ENCODE measurements at places on chromosomes 5 and 9.

GRCh38 chr5:109645707-109646192 is 44.0 kb upstream of the MAN2A1 start:
- DNase-seq = no peak

- no peak for DNase-seq
Measured at GRCh38 chr9:114092336-114092735, 6.8 kb downstream of the KIF12 start.

DNA sequence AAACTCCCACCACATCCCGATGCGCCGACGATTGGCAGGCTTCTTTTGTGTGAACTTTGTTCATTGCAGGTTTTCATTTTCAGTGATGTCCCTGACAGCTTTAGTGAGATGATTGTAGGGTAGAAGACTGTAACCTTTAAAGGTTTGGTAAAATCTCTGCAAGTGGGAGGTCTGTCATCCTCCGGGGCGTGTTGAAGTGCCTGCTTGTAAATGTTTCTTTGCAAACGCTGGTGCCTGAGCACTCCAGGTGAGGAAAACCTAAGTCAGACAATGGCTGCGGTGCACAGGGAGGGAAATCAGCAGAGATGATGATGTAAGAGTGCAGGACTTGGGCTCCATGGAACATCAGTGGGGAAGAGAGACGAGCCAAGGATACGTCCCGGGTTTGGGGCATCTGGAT is 228.1 kb downstream of the DRD1 start:
- DNase-seq = no peak

GRCh38 chr9:72579190-72579589 is 57.8 kb downstream of the TMC1 start:
- no peak for DNase-seq

GRCh38 chr5:163379298-163380155 is 57.9 kb upstream of the CCNG1 start:
- no peak for DNase-seq

GRCh38 chr5:137751869-137752491 is 2.2 kb downstream of the HNRNPA0 start:
- no peak for DNase-seq

DNA sequence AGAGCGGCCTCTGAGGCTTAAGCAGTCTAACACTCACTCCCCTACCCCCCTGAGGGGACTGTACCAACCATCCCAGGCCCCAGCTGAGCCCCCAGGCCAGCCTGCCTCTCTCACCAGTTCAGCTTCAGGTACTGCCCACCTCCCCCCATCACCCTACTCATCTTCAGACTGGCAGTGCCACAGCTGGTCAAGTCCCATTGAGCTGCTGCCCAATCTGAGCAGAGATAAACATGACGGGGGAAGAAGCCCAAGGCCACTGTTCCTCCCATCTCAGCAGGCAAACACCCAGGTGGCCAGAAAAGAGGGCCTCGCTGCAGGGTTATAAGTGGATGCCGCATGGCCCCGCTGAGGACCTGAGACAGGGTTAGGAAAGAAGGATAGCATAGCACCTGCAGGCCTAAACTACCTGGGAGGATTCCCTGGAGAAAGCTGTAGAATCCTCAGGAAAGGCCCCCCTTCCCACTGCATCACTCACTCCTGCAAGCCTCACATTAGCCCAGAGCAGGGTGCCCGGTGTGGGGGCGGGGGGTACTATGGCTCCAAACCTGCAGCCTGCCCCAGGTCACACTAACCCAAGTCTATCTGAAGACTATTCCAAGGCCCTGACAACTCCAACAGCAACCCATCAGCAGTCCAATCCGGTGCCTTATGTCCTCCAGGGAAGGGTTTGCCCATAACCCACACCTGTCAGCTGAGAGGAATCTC is 3.6 kb downstream of the B4GALT1 start:
- no peak for DNase-seq

DNA sequence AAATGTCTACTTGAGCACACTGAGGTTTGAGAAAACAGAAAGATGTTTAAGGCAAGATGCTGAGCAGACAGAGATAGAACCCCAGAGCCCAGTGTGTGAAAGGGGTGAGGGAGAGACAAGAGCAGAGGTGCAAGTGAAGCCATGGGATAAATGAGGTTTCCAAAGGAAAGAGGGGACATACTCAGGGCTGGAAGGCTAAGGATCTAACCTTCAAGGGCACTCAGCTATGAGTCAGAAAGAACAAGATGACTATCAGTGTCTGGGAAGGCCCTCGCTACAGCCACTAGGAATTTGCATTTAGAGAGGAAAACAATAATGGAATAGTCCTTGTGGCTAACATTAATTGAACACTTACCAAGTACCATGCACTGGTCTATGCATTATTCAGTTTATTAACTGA is 113.7 kb downstream of the HTR4 start:
- DNase-seq = no peak

DNA sequence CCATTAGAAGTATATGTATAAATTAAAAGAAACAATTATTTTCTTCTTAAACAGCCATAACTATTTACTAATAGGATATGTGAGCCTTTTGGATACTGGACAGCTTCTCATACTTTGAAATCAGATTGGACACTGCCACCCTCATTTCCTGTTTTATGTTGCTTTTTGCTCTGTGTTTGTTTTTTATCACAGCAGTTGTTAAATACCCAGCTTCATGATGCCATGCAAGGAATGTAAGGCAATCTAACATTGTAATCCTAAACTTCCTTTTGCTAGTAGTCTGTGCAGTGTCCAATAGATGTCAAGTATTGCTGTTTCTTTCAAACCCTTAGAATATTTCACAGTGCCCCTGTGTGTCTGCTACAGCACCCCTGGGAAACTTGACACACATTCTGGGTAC is 56.2 kb downstream of the CNTLN start:
- no peak for DNase-seq

DNA sequence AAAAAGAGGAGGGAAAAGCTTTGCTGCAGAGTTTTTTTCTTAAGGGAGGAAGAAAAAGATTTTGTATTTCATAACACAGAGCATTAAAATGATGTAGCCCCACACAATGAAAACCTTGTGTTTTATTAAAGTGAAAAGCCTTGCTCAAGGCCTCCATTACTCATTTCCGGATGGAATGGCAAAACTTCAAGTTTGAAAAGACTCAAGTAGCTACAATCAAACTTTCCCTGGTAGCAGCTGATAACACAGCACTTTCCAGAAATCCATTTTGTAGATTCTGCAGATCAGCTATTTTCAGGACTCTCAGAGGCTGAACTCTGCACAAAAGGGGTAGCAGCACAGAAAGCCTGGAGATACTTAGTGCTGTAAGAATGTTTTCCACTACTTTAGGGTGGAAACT is 374.8 kb downstream of the NFIB start:
- DNase-seq = peak; percentile 82

- no peak for DNase-seq
Measured at GRCh38 chr5:177552839-177553455, 1.4 kb downstream of the FAM193B start.

DNA sequence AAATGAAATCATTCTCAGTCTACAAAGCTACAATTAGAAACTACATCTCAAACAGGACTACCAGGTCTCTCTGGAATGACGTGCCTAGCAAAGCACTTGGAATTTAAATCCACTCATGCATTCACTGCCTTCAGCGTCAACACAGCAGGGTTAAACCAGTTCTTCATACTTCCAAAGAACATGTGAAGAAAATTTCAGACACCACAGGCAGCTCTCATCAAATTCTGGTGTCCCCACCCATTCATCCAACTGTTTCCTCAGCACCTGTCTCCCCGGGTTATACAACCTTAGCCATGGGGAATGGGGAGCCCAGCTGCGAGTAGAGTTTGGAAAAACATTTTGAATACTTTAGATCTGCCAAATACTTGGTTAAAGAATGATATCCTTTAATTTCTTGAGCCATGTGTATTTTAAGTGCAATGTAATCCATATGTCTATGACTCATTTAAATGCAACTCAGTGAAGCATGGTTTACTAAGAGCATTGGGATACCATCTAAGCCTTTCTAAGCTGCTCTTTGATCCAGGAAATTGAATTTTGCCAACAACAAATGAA is 17.5 kb downstream of the ADAM19 start:
- DNase-seq = no peak

Data from pulmonary artery endothelial cell (primary cell).